T-helper 1 cell (primary cell): ENCODE measurements at places on chromosomes 6 and 20.

- no peak for DNase-seq
Measured at GRCh38 chr20:34874094-34874654, 1.5 kb upstream of the GGT7 start.

DNA sequence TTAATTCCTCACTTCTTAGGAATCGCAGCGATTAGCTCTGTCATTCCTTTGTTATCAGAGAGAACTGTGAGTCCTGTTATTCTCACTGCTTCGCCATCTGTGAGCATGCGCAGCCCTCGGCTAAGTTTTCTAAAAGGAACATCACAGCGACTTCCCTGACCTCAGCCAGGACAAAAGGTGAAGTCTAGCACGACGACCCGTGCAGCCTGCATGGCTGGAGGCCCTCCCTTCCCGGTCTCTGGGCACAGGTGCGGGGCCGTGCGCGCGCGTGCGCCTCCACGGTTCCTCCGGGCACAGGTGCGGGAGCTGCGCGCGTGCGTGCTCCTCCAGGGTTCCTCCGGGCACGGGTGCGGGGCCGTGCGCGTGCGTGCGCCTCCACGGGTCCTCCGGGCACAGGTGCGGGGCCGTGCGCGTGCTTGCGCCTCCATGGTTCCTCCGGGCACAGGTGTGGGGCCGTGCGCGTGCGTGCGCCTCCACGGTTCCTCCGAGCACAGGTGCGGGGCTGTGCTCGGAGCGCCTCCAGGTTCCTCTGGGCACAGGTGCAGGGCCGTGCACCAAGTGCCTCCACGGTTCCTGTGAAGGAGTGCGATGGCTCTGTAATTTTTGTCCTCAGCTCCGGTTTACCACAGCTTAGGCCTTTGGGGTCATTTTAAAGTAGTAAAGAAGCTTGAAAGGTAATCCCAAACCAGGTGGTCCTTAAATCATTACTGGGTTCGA lies 212.3 kb downstream of the ERMARD start:
- DNase-seq: no peak

- no peak for DNase-seq
Measured at GRCh38 chr6:104404377-104404776, 455.3 kb downstream of the HACE1 start.

- DNase-seq: peak; percentile 81
Measured at GRCh38 chr20:44198872-44199271, 11.7 kb downstream of the OSER1 start.

GRCh38 chr6:112485120-112485826 lies 138.1 kb downstream of the RFPL4B start:
- no peak for DNase-seq

GRCh38 chr20:46040902-46041535 lies 12.0 kb downstream of the SLC12A5 start:
- no peak for DNase-seq

DNA sequence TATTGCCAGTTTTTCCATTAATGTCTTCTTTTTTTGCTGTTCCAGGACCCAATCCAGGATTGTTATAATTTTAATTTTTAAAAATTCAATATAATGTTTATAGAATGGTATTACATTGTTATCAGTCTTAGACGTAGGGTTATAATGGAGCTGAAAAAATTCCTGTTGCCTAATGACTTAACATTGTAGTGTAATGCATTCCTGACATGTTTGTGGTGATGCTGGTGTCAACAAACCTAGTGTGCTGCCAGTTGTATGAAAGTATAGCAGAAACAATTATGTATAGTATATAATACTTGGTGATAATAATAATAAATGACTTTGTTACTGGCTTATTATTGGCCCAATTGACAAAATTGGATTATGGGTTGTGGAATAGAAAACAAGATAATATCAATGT lies 30.4 kb downstream of the KIZ start:
- no peak for DNase-seq

DNA sequence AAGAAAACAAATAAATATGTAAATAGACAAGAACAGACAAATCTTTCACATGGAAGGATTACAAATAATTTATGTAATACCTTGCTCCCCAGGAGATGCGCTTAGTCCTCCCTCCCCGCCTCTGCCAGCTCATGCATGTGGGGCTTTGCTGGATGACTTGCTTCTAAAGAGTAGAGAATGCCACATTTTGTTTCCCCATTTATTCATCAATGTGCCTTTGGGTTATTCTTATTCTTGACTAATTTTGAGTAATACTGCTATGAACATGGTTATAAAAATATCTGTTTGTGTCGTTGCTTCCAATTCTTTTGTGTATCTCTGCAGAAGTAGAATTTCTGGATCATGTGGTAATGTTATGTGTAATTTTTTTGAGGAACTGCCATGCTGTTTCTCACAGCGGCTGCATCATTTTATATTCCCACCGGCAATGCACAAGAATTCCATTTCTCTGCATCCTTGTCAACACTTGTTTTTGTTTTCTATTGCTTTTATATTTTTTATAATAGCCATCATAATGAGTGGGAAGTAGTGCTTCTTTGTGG lies 23.8 kb upstream of the DUSP22 start:
- no peak for DNase-seq

- DNase-seq: no peak
Measured at GRCh38 chr6:118134206-118134605, 227.1 kb downstream of the SLC35F1 start.

GRCh38 chr6:42889815-42890214 lies 10.4 kb downstream of the RPL7L1 start:
- peak; percentile 15 for DNase-seq

DNA sequence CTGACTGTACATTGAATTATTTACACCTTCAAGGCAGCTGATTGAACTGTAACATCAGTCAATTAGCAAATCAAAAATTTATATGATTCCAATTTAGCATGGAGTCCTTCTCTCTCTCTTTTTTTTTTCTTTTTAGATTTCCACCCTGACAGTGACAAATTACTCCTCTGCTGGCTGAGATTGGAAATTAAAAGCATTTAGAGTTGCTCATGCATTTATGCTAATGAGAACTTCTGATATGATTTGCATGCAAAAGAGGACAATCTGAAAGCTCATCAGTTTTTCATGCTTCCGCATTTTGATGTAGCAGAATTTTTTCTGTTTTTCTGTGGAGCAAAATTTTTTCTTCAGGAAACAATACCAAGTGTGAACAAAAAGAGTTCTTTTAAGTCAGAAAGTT lies 130.5 kb upstream of the NOX3 start:
- no peak for DNase-seq

DNA sequence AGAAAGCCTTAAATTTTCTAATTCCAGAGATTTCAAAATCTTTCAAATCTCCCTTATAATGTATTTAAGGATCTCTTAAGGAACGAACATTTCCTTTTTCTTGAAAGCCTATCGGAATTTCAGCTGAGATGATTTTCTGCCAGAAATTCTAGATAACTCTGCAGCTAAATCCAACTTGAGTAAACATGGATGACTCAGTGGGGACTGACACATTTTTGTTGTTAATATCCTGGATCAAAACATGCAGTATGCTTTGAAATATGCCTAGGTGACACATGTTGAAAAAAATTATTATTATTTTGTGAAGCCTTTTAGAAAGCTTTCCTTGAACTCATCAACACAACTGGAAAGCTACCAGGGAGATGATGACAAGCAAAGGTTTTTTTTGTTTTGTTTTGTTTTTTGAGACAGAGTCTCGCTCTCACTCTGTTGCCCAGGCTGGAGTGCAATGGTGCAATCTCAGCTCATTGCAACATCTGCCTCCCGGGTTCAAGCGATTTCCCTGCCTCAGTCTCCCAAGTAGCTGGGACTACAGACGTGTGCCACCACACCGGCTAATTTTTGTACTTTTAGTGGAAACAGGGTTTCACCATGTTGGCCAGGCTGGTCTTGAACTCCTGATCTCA lies 140.1 kb upstream of the SNX9 start:
- no peak for DNase-seq

DNA sequence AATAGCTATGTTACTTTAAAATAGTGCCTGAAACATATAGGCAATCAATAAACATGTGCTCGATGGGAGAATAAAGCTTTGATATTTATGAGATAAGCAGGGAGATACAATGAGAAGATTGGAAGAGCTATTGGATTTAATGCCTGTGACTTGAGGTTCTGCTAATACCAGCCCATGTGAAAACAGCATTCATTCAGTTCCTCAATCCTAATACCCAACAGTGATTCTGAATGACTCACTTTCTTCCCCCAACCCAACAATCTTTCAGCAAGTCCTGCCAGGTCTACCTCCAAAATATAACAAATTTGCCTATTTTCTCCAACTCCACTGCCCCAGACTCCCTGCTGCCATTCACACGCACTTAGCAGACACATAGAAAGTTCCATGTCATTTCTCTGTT lies 26.6 kb upstream of the KLHL31 start:
- no peak for DNase-seq

DNA sequence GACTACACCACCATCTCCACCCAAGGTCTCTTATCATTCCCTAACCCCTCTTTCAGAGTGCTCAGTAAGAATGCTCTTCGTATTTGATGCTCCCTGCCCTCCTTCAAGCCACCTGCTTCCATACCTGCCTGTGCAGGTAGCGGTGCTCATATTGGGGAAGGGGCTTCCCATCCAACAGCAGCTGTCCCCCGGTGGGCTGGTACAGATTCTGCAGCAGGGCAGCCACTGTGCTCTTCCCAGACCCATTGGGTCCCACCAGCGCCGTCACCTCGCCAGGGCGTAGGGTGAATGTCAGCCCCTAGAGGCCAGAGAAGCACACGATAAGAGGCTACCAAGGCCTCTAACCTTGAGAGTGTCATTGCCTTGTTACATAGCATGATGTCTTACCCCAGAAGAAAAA lies 3.9 kb upstream of the PSMB8 start:
- no peak for DNase-seq

- no peak for DNase-seq
Measured at GRCh38 chr20:62367136-62367632, at the start of gene LAMA5. TSS of gene LAMA5 (minus strand) at chr20:62367312. CDS start at chr20:62367245, 67 bp downstream.

GRCh38 chr6:88302769-88303225 lies 136.7 kb upstream of the CNR1 start:
- no peak for DNase-seq

- no peak for DNase-seq
Measured at GRCh38 chr20:61746781-61747180, 318.9 kb downstream of the TAF4 start.

DNA sequence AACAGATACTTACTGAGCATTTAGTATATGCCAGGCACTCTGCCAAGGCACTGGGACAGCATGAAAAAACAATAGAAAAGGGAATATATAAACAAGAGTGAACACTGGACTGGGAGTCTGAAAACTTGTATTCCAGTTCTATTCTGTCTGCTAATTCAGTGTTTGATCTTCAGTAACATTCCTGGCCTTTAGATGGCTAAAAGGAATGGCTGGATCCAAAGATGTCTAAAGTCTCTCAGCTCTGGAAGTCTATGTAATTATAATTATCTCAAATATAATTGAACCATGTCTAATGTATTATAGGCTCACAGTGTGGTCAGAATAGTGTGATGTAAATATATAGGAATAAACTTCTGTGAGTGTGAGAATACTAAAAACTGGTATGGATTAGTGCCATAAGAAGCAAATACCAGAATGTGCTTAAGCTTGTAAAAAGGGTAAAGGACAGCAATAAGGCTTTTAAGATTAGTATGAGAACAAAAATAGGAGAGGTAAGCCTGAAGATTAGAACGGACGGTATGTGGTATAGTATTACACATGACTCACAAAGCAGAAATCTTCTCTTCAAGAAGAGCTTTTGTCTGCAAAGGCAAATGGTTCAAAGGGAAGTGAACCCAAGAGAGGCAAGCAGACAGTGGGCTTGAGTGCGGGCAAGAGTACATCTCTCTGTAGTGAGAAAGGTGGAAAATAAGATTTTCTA lies 68.5 kb downstream of the TMEM200A start:
- no peak for DNase-seq

GRCh38 chr20:59365611-59366285 lies 65.3 kb downstream of the EDN3 start:
- no peak for DNase-seq

- no peak for DNase-seq
Measured at GRCh38 chr6:33882154-33882553, 78.4 kb upstream of the MLN start.

DNA sequence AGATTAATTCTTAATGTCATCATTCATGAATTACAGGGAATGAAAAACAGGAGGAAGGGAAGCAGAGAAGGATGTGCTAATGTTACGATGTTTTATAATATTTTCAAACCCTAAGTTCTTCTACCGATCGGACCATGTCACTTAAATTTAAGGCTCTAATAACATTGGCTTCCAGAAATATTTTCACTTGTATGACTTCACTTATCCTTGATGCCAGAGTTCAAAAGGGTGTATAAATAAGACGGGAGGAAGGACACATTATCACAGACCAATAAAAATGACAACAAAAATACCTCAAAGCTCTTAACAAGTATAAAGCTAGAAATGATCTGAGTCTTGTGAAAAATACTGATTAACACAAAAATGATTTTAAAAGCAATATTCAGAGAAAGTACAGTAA lies 370.4 kb upstream of the CITED2 start:
- DNase-seq: no peak
